ENCODE measurements at places on chromosomes 2 and 18.

- no peak for DNase-seq
These were observed 4.9 kb upstream of the AGFG1 start for GRCh38 chr2:227466887-227467600.

DNA sequence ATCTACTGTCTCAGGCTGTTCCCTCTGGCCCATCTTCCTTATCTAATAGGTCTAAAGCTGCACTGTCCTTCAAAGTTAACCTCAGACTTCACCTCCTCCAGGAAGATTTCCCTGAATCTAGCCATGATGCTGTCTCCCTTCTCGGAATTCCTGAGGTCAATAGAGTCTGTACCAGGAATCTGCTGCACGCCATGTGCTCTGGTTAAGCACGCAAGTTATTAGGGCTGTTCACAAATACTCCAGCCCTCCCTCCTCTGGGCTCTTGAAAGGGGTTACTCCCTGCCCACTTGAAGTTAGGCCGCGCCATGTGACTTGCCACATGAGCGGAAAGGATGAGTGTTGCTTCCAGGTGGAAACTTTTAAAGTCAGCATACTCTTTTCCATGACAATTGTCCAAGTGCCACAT is 43.6 kb downstream of the MCFD2 start:
- no peak for DNase-seq

DNA sequence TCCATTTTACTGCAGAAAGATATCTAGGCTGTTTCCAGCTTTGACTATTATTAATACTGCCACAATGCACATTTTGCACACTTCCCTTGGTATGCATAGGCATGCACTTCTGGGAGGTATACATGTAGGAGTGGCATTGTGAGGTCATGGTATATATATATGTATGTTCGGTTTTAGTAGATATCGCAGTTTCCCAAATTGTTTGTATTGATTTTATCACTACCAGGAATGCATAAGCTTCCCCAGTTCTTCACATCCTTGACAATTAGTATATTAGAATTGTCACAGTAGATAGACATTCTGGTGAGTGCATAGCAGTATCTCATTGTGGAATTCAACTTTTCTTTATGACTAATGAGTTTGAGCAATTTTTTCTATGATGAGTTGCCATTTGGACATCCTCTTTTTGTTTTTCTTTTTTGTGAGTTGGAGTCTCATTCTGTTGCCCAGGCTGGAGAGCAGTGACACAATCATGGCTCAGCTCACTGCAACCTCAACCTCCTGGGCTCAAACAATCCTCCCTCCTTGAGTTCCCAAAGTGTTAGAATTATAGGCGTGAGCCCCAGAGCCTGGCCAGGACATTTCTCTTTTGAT is 4.2 kb upstream of the GRB14 start:
- no peak for DNase-seq

GRCh38 chr2:219399716-219400478 is 12.2 kb upstream of the DNPEP start:
- DNase-seq: no peak

Measured in SHP77 (cell line).